ENCODE measurements at places on chromosomes 16 and 17.

- DNase-seq: no peak
Measured at GRCh38 chr16:11980136-11980844, 3.8 kb downstream of the SNX29 start.

- DNase-seq: no peak
Measured at GRCh38 chr17:81418710-81419318, 23.6 kb downstream of the BAHCC1 start.

GRCh38 chr17:75348386-75349012, 57.0 kb downstream of the GRB2 start:
- no peak for DNase-seq

DNA sequence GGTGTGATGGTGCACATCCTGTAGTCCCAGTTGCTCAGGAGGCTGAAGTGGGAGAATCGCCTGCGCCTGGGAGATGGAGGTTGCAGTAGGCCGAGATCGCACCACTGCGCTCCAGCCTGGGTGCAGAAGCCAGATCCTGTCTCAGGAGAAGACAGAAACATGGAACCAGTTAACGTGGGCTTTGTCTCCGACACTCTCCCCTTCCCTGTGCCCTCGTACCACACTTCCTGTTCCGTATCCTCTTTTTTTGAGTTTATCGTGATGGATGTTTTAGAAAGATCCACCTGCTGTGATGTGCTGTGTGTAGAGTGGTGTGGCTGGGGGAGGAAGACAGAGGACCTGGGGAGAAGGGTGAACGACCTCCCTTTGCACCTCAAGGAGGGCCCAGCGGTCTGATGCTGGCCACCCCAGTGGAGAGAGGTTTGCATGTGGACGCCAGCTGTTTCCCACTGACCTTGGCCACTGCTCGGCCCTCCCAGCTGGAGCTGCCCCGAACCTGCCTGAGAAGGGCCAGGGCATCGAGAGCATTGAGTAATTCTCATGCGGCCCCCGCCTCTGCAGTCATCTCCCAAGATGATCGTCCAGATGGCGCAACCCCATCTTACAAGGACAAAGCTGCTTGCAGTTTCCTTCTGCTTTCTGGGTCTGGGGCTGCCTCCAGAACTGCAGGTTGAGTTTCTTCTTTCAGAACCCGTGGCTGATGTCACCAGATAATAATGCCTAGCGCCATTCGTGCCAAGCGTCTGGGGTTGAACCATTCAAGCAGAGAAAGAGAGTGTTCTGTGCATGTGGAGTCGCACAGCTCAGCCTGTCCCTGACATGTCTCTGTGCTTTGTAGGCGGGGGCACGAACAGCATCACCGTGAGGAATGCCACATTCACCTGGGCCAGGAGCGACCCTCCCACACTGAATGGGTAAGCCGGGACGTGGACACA, 126.3 kb downstream of the ABCC1 start:
- DNase-seq: no peak

- DNase-seq: no peak
Measured at GRCh38 chr16:10923650-10924214, 18.5 kb downstream of the DEXI start.

GRCh38 chr17:50189550-50190292, 11.7 kb downstream of the COL1A1 start:
- no peak for DNase-seq

DNA sequence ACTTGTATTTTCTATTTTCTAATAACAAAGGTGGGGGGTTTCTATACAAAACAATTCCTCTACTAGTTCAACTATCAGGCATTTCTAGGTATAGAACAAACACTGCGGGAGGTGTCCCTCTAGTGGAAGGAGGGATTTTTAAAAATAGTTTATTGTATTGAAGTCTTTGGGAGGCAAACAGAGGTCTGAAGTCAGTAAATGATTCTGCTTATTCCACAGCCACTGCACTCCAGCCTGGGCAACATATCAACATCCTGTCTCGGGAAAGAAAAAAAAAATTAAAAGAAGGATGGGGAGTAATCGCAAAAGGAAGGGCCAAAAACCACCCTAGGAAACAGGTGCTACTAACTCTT, 648 bp upstream of the ERCC4 start:
- no peak for DNase-seq

DNA sequence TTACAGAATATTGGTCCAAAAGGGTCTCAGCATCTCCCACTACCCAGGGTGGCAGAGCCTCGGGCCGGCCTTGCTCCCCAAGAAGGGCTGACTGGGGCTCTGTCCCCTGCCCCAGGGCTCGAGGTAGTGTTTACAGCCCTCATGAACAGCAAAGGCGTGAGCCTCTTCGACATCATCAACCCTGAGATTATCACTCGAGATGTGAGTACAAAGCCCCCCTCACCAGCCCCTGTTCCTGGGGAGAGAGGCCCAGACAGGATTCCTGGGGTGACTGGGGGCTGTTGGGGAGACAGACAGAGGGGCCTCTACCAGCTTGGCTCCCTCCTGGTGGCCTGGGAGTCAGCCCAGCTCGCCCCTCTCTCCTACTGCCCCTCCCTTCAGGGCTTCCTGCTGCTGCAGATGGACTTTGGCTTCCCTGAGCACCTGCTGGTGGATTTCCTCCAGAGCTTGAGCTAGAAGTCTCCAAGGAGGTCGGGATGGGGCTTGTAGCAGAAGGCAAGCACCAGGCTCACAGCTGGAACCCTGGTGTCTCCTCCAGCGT, 6.1 kb upstream of the NLRC5 start:
- DNase-seq: no peak

GRCh38 chr17:56948491-56948890, 12.4 kb downstream of the COIL start:
- DNase-seq: no peak

GRCh38 chr17:19374136-19374535, 4.2 kb upstream of the MAPK7 start:
- no peak for DNase-seq

DNA sequence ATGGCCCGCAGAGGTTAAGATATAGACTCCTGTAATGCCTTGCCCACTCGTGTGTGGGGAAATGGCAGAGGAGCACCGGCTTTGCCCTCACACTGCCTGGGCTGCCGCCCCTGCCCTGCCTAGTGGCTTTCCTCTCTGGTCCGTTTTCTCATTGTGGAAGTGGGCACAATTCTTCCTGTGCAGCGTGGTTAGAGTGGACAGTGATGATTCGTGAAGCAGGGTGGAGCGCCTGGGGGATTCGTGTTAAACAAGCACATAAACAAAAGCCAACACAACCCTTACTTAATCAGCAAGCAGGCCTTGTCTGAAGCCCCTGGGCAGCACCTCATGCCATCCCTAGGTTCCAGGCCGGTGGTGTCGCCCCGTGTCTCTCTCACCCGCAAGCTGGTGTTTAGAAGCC, 269.7 kb downstream of the SEC14L1 start:
- no peak for DNase-seq

DNA sequence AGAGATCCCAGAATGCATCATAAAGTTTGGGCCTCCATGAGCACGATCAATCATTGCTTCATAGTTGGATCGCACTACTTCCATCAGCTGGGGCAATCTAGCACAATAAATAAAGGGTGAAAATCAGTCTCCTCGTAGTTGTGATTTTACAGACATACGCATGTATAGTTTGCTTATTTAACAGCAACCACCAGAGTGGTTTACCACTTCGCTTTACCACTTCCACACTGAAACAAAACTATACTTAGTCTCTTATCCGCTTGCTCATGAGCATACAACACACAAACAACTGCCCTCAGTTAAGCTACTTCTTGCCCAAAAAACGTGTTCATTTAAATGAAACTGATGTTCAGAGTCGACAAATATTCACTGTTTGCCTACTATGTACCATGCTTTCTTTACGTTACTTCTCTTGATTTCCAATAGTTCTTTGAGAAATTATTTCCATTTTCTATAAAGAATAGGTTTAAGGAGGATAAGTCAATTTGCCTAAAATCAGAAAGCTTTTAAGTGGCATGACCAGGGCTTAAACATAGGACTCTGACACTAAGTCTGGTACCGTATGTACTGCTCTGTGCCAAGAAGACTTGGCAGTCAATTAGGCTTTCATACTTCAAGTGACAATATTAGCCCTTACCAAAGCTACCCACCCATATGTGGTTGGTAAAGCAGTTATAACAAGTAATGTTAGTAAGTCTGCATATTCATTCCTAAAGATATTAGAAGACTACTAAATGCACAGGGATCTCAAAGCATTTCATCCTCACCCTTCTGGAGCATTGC, 22.0 kb downstream of the SETD6 start:
- DNase-seq: no peak

DNA sequence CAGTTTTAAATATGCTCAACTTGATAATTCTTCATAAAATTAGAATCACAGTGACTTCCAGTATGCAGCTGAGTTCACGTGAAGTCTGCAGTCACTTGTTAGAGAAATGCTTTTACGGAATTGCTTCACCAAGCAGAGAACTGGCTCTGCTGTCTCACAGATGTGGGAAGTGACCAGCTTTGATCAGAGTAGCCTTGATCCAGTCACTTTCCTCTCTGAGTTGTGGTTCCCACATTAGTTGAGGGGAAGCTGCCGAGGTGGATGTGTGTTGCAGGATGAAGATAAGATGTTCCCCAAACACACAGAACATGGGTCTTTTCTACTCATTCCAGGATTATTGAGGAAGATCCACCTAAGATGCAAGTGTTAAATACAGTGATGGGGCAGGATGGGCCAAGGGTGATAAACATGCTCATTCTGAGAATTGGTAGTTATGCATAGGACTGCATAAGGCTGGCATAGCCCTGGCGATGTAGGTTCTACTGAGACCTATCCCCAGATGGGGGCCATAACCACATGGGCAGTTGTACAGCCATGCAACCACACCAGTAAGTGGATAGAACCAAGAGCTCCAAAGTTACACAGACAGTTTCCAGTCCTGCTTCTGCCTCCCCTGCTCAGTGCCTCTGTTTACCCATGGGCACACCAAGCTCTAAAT, 168.9 kb upstream of the MAF start:
- no peak for DNase-seq

DNA sequence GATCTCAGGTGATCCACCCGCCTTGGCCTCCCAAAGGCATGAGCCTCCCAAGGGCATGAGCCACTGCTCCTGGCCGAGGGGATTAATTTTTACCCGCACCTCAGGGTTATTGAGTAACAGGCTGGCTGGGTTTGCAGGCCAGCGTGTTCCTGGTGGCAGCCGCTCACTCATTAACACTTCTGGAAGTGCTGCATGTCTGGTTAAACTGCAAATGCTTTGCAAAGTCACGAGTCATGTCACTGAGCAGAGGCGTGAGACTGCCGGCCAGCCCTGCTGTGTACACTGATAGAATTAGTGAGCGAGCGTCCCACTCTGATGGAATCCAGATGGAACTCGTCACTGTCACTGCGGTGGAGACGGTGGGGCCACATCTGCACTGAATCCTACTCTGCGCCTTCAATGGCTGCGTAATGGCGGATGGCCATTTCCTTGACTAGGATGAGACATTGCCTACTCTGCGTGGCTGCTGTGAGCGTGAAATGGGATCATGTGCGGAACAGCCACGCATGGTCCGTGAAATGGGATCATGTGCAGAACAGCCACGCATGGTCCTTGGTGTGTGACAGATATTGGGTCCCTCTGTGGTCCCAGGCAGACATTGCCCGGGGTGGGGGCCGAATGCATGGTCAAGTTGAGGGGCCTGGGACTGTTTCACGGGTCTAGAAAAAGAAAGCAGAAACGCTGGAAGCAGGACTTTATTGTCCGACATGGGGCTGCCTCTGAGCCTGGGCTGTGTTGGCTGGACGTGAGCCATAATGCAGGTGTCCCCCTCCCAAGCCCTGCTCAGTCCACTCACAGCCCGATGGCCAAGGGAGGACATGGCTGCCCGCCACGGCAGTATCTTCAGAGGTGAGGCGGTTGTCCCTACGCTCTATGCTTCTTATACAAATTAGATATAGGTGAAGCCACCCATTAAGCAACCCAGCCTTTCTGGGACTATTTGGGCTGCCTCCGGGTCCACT, 740 bp upstream of the SLC5A10 start:
- no peak for DNase-seq

DNA sequence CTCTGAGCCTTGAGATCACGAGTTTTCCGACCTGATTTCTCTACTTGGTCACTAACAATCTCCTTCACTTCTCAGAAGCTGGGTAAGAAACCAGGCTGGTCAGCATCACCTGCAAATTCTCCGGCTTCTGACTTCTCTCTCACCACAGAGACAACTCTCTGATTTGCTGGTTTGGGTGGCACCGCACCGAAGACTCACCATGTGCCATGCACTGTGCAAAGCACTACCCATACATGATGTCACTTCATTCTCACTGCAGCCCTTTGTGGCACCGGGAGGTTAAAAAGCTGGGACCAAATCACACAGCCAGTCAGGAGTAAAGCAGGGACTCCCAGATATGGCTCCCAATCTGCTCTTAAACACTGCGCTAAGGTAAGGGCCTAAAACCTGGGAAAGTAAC, 647 bp downstream of the VAC14 start:
- no peak for DNase-seq

GRCh38 chr17:40980596-40980995, 3.5 kb downstream of the KRT40 start:
- no peak for DNase-seq

- DNase-seq: no peak
Measured at GRCh38 chr16:11610580-11610979, 23.9 kb upstream of the LITAF start.

DNA sequence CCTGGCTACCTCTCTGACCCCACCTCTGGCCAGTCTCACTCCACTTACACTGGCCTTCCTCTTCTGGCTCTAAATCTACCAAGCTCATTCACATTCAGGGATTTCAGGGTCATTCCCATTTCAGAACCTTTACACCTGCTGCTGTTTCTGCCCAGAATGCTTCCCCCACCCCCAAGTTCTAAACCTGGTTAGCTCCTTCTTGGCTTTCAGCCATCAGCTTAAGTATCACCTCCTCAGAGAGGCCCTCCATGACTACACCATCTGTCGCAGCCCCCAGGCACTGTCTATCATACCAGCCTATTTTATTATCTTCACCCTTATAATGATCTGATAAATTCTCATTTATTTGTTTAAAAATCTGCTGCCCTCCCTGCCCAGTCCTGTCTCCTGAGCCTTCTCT, 23.3 kb upstream of the NGFR start:
- DNase-seq: no peak

GRCh38 chr16:12876778-12877177, 24.6 kb upstream of the SHISA9 start:
- no peak for DNase-seq

- no peak for DNase-seq
Measured at GRCh38 chr16:89345642-89346150, 128.2 kb downstream of the ZNF778 start.

DNA sequence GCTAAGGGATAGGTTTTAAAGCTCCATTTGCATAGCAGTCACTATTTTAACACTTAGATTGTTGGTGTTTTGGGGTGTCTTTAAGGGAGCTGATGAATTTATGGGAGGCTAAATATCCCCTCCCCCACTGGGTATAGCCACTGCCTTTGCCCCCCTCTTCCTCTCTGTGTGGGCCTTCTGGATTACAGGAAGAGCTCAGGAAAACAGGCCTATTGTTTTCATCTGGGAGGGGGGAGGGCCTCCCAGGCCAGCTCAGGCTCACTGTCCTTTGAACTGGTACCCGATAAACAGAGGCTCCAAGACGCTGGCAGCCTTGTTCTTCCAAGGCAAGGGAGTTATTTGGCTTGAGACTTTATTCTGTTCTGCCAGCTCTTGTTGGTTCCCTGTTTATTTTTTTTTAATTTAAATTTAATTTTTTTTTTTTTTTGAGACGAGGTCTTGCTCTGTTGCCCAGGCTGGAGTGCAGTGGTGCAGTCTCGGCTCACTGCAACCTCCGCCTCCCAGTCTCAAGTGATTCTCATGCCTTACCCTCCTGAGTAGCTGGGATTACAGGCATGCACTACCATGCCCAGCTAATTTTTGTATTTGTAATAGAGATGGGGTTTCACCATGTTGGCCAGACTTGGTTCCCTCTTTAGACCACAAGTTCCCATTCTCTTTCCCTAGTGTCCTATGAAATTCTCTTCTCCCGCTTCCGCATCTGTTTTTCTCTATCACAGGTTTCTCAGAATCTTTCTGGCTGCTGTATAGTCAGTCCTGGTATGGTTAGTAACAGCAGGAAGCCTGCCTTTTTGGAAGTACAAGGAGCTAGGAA, 25.1 kb downstream of the MINK1 start:
- no peak for DNase-seq
